ENCODE measurements at places on chromosomes 7 and 10. TPM values are rescaled to one million over a fixed set of nuclear protein-coding genes. Genes with fewer than 3 reads are reported as not detected.

DNA sequence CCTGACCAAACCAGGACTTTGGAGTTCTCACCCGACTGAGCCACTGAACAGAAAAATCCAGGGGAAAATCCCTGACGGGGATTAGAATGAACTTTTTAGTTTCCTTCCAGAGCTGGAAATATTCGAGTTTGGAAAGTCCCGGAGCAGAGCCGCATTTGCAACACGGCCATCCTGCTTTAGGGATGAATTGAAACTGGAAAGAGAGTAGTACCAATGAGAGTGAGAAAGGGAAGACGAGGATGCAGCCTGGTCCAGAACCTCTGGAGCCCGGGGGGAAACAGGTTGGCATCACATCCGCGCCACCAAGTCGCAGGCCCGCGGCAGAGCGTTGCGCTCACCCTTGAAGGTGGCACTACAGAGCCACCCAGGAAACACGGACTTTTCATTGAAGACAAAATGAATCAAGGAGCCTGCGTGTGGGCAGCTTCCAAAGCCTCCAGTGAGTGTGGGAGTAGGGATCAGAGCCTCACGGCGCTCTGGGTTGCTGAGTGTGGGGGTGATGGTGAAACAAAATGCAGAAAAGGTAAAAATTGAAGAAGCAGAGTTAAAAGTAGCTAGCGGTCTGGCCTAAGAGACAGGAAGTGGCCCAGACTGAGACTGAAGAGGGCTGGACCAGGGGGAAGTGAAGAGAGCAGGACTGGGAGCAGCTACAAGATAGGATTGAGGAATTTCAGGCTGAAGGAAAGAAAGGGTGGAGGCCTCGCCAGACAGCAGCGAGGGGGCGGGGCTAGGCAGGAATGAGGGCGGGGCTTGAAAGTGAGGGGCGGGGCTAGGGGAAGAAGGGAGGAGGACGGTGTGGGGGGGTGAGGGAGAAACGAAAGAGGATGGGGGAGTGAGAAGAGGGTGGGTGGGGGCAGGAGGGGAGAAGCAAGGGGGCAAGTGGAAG lies 1.8 kb downstream of the SMURF1 start:
- peak; percentile 93 for DNase-seq

GRCh38 chr10:57102236-57102635 lies 741.2 kb upstream of the ZWINT start:
- no peak for DNase-seq

GRCh38 chr10:71274901-71275796 lies 43.9 kb upstream of the SLC29A3 start:
- DNase-seq, result no peak

DNA sequence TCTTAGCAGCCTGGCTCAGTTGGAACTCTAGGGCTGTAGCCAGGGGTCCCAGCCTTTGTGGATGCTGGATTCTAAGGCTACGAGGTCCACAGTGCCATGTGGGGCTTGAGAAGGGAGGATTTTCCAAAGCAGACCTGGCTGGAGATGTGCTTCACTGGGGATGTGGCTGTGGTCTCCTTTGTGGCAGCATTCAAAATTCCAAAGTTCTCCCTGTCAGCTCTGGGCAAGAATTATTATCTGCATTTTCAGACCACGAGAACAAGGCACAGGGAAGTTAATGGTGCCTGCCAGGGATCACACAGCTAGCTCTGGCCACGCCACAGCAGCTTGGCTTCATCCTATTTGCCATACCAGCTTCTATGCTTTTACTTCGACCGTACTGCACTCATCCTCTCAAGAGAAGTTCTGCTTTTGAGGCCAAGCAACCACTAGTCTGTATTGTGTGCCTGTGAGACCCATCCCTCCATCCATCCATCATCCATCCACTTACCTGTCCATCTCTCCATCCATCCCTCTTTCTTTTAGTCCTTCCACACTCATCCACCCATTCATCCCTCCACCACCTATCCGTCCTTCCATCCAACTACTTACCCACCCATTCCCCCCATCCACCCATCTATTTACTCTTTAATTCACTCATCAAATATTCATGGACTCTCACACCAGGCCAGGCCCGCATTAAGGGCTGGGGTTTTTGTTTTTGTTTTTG lies 71.5 kb downstream of the ZMIZ1 start:
- DNase-seq, result no peak

DNA sequence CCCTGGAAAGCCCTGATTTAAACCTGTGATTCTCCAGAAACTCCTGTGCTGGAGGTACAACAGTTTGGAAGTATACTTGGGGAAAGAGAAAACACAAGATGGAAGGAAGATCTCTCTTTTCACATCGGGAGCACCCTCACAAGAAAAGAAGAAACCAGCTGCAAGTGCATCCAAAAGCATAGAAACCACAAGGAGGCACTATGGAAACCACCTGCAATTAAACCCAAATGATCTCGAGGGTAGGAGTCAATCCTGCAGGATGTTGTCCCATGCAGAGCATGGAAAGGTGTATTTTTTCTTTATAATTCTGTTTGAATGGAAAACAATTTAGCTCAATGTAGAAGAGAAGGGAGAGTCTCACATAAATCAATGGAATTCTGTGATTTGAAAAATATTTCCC lies 210.5 kb downstream of the TWIST1 start:
- DNase-seq, result no peak

DNA sequence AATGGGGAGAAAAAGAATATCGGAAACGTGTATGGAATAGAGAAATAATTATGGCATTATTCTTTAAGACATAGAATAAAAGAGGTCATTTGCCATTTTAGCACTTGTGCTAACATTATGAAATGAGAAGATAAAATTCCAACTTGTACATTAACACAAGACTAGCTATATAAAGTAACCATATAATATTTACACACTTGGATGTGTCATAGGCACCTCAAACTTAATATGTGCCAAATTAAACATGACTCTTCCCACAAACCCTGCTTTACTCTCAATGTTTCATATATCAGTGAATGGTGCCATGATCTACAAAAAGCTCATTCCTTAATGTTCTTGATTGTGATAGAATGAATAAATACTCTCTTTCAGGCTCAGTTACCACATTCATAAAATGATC lies 4.1 kb upstream of the MINDY3 start:
- DNase-seq, result no peak

- no peak for DNase-seq
Observed at GRCh38 chr10:123367195-123367594, 213.0 kb downstream of the BUB3 start.

DNA sequence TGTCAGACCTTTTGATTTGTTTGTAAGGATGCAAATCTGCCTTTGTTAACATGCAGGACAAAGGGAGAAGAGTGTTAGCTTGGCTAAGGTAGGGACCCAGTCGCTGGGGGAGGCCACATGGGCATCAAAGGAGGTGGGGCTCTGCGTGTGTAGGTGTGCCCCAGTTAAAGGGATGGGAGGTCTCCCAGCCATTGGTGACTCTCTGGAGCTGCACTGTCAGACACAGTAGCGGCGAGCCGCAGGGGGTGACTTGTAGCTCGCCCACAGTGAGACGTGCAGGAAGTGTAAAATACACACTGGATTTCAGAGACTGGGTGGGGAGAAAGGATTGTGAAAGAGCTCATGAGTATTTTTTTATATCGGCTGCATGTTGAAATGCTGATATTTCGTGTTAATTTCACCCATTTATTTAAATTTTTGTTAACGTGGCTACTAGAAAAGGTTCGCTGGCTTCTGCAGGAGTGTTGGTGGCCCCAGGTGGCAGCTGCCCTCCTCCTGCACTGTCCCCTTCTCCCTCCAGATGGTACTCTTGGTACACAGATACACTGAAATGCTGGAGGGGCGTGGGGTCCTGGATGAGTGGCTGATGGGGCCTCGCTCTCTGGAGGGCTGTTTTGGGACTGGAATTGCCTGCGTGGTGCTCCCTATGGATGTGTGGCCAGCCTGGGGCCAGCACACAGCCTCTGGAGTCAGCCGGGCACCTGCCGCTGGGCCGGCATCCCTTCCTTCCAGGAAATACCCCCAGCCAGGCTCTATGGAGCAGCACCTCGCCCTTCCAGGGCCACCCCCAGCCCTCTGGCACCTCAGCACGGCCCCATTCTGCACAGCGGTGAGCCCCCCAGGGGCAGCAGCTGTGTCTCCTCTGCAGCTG lies 59.2 kb downstream of the LHPP start:
- no peak for DNase-seq

DNA sequence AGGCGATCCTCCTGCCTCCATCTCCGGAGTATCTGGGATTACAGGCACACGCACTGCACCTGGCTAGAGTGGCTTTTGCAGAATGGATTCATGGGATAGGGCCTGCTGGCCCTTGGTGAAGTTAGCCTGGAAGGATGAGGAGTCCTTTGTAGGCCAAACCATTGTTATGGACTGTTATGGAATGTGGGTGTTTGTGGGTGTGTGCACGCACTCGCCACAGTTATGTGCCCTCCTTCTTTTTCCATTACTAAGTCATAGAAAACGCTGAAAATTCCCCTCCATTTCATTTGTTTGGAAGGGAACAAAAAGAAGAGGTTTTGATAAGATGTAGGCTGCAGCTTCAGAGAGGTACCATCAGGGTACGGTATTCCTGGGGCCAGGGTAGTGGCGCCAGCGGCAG lies 15.0 kb downstream of the ZNF862 start:
- no peak for DNase-seq

GRCh38 chr7:15963206-15963605 lies 276.7 kb upstream of the MEOX2 start:
- DNase-seq, result no peak

- DNase-seq, result no peak
Observed at GRCh38 chr10:6146013-6146785, 56.5 kb upstream of the PFKFB3 start.

GRCh38 chr7:110027385-110027784 lies 1063.5 kb upstream of the LRRN3 start:
- DNase-seq, result no peak

- no peak for DNase-seq
Observed at GRCh38 chr7:121077165-121077630, 88.7 kb downstream of the CPED1 start.

GRCh38 chr10:47104786-47105385 lies 193.7 kb downstream of the PTPN20 start:
- peak; percentile 80 for DNase-seq

DNA sequence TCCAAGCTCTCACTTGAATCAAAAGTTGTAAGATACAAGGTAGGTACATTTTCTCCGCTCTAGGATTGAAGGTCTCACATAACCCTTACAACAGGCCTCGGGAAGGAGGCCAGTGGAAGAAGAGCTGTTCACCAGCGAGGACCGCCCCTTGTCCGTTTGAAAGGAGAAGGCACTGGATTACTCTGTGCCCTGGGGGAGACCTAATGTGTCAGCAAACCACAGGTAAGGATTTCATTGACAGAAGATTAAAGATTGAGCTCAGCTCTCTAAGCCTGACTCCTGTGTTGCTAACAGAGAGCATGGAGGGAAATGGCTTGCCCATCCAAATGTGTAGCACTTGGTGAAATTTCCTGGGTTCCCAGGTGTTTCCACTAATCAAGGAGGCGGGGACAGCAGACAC lies 81.2 kb downstream of the SLC16A9 start:
- DNase-seq, result no peak

GRCh38 chr10:49360271-49361177 lies 35.4 kb downstream of the DRGX start:
- peak; percentile 89 for DNase-seq

DNA sequence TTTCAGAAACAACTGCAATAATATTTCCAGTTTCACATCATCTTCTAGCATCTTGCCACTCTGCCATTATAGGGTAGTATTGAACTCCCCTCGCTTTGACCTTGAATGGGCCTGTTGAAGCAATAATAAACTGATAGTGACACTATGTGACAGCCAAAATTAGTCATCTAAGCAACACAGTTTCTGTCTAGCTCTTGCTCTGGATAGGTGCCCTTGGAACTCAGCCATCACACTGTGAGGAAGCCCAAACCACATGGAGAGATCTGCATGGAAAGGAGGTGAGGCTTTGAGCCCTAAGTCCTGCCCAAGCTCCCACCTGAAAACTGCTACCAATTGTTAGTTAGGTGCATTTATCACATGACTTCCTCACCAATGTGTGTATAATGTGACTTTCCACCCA lies 18.1 kb upstream of the KCND2 start:
- no peak for DNase-seq

- no peak for DNase-seq
Observed at GRCh38 chr7:74225400-74225799, 15.6 kb downstream of the LAT2 start.

GRCh38 chr10:70803775-70804420 lies 11.8 kb upstream of the SGPL1 start:
- peak; percentile 78 for DNase-seq

DNA sequence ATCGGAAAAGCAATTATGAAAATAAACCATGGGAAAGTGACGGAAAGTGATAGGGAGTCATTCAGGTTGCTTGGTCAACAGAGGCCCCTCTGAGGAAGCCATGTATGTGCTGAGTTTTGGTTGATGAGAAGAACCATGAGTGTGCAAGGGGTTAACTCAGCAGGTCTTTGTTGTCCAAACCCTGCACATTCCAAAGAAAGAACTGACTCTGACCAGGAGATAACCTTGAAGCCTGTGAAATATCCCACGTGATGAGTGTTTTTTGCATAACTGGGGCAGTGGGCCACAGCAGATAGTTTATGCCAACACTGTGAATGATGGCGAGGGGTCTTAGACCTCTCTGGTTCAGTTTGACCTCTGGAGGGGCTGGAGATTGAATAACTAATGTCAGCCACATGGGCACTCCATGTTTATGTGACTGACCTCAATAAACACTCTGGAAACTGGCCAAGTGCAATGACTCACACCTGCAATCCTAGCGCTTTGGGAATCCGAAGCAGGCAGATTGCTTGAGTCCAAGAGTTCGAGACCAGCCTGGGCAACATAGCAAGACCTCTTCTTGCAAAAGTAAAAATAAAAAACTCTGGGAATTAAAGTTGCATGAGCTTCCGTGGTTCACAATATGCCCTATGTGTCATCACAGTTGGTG lies 154.0 kb upstream of the FOXK1 start:
- DNase-seq, result no peak

DNA sequence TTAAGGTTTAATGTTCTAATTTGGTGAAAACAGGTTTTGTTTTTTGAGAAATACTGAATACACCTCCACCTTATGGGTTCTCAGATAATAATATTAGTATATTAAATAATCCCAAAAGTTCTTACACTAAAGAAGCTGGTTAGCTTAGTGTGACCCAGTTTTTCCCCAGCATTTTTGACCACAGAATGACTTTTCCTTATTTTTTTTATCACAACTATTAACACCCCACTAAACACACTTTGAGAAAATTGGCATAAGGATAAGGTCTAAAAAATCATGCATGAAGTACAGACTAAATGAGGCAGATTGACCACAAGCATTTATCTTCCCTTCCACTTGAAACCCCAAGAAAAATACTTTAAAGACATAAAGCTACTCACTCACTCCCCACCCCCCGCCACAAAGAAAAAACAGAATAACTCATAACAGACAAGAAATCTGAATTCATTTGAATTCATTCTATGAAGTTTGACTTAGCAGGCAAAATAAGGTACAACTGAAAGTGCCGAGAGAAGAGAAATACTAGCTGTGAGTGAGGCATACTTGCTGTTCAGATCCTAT lies 49.7 kb upstream of the WNT16 start:
- DNase-seq, result no peak

GRCh38 chr7:40316176-40316575 lies 181.4 kb downstream of the SUGCT start:
- DNase-seq, result no peak

The BMPER gene
- total RNA-seq, result 0.65 TPM

The AP3M1 gene
- total RNA-seq, result 27.4 TPM

The UMAD1 gene
- total RNA-seq, result 10.6 TPM

The C10orf67 gene
- total RNA-seq, result not detected

The KCND2 gene
- total RNA-seq, result 0.83 TPM

The FAM180A gene
- 2.1 TPM for total RNA-seq

The TFPI2 gene
- total RNA-seq, result 3.2 TPM

The CTBP2 gene
- 69.7 TPM for total RNA-seq

The PIP gene
- total RNA-seq, result not detected

The C10orf90 gene
- not detected for total RNA-seq

Data from esophagus muscularis mucosa (tissue), 4 donors.